T-cell (primary cell): ENCODE measurements at places on chromosomes 12 and 14. TPM values are rescaled to one million over a fixed set of nuclear protein-coding genes. Genes with fewer than 3 reads are reported as not detected.

The ASPG gene
- total RNA-seq: not detected

The ZFHX2 gene
- total RNA-seq: 0.44 TPM

The TAC3 gene
- total RNA-seq: 0.55 TPM

The PTPRR gene
- total RNA-seq: not detected

GRCh38 chr12:102120564-102120873 lies 536 bp downstream of the PARPBP start:
- H3K4me1 ChIP-seq: peaks cover 14% of the 10 kb centered on the region
- peak overlapping the region; percentile 88 for H3K4me3 ChIP-seq
- peaks cover 7% of the 10 kb centered on the region for H3K36me3 ChIP-seq
- no peak for DNase-seq
- no peaks in the 10 kb centered on the region for H3K27me3 ChIP-seq

DNA sequence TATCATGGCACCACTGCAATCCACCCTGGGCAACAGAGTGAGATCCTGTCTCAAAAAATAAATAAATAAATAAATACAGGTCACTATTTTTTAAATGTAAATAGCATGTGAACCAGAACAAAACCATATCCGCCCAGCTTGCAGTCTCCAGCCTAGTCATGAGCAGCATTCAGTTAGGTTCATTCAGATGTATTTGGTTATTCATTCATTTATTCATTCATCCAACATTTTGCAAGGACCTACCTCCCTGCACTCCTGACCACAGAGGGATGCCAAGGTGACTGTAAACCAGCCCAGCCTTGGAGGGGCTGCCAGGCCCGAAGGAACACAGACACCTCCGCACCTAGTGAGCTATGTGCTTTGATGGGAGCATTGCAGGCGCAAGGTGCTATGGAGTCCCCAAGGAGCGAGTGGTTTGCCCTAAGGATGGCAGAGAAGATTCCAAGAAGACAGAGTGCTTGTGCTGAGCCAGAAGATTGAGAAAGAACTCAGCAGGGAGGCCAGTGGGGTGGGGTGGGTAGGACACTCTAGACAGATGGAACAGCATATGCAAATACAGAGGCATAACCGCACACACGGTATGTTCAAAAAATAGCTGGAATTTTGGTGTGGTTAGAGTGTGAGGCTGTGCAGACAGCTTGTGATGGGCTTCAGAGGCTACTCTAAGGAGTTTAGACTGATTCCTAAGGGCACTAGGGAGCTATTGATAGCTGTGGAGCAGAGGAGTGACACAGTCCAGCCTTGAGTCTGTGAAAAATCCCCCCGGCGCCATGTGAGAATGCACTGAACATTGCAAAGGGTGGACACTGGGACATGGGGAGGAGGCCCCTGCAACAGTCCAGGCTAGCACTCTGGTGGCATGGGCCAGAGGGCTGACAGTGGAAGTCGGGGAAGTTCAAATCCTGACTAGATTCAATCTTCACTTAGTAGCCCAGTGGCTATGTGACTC lies 11.7 kb downstream of the DTX1 start:
- no peaks in the 10 kb centered on the region for H3K27me3 ChIP-seq
- H3K4me1 ChIP-seq: peaks cover 4% of the 10 kb centered on the region
- H3K4me3 ChIP-seq: no peak overlapping the region
- no peak for DNase-seq

GRCh38 chr12:130761537-130762318 lies 45.6 kb upstream of the RIMBP2 start:
- peak overlapping the region; percentile 42 for H3K4me3 ChIP-seq
- H3K4me1 ChIP-seq: peaks cover 15% of the 10 kb centered on the region
- DNase-seq: peak; percentile 25
- H3K36me3 ChIP-seq: no peaks in the 10 kb centered on the region

- H3K27me3 ChIP-seq: no peaks in the 10 kb centered on the region
- no peaks in the 10 kb centered on the region for H3K4me1 ChIP-seq
Observed at GRCh38 chr14:54170301-54170700, 213.7 kb upstream of the BMP4 start.

DNA sequence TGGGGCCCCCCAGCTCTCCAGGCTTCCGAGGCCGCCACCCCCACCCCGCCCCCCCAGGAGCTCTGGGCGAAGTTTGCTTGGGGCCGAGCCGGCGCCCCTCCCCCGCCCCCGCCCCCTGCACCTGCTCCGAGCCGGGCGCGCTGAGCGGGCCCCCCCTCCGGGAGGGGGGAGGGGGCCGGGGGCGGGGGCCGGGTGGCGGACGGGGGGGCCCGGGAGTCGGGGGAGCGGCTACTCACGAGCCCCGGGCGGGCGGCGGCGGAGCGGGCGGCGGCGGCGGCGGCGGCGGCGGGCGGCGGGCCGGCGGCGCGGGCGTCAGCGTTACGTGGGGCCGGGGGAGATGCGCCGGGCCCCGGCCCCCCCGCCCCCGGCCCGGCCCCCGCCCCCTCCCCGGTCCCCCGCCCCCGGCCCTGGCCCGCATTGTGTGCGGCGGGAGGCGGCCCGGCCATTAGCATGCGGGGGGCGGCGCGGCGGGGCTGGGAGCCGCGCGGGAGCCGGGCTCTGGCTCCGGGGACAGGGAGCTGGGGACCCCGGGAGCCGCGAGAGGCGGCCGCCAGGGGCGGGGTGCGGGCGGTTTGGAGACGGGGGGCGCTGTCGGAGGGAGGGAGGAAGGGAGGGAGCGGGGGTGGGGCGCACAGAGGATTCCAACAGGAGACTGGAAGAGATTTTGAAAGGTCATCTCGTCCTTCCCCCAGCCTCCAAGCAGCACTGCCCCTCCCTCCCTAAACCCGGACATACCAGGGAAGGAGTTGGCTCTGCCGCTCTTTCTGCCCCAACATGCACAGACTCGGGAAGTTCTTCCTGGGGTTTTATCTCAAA lies at the start of gene ZNF219:
TSS of gene ZNF219 (minus strand) at position 580 of the 816 bp plus-strand sequence. CDS start 5,064 bp downstream, outside the sequence.
- peak within 1 kb of the TSS; percentile 71 for H3K27ac ChIP-seq
- H3K4me1 ChIP-seq: peaks cover 21% of the 10 kb centered on the region
- H3K36me3 ChIP-seq: no peaks in the 10 kb centered on the region
- DNase-seq: no peak

DNA sequence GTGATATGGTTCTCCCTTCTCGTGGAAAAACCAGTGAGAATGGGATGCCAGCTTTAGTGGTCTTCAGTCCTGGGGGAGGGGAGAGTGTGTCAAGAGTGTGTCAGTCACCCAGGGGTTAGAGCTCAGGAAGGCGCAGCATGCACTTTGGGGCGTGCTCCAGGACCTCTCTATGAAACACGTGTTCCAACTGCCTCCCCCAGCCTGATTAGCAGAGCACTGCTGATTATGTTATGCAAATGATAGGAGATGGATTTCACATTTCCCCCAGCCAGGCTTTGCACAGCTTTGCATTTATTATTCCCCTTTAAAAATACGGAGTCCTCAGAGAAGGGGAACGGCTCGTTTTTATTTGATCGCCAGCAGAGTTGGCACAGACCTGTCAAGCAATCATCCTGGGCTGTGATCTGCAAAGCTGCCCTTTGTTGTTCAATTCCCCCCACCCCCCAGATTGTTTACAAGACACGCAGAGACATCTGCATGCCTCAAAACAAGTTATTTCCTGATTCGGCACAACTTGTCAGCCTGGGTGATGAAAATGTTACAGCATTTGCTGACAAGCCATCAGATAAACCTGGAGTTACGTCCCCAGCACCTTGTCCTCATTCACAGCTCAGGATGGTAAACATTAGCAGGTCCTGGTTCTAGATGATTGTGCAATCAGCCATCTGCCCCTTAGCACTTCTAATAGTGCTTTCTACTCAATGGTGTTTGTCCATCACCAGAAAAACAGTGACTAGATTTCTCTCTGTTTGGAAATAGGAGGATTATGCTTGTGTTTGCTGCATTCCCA lies 196.5 kb downstream of the NOVA1 start:
- H3K36me3 ChIP-seq: no peaks in the 10 kb centered on the region
- H3K27me3 ChIP-seq: no peaks in the 10 kb centered on the region
- no peaks in the 10 kb centered on the region for H3K4me1 ChIP-seq
- no peak overlapping the region for H3K27ac ChIP-seq
- DNase-seq: no peak

DNA sequence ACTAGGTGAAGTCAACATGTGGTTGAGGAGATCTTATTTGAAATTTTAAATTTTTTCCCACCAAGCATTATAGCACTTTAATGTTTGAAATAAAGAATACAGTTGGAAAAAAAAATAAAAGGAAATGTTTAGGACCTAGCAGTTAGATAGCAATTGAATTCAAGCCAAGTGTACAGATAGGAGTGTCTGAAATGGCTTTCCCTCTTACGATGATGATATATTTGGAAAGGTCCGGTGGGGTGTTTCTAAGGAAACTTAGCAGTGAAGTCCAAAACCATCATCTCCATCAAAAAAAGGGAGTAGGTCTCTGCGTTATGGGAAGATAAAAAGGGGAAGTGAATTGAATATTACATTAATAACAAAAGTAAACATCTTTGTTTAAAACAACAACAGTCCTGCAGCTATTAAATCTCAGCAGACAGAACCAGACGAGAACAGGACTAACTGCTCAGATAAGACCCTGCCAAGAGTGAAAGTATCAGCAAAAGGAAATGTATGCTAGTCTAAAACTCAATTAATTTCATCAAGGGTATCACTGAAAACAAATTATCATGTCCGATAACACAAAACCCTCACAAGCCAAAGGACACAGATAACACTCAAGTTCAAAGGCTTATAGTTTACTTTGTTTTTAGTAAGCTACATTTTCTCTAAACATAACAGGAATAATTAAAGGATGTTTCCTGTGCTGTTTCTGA lies 242.0 kb downstream of the BMP4 start:
- H3K27me3 ChIP-seq: no peaks in the 10 kb centered on the region
- no peaks in the 10 kb centered on the region for H3K36me3 ChIP-seq
- no peak overlapping the region for H3K27ac ChIP-seq
- no peak for DNase-seq
- no peaks in the 10 kb centered on the region for H3K4me1 ChIP-seq

- no peaks in the 10 kb centered on the region for H3K36me3 ChIP-seq
- no peaks in the 10 kb centered on the region for H3K27me3 ChIP-seq
- no peak for DNase-seq
- no peaks in the 10 kb centered on the region for H3K4me1 ChIP-seq
- no peak overlapping the region for H3K4me3 ChIP-seq
Observed at GRCh38 chr12:126390969-126391566, 1325.8 kb downstream of the AACS start.

DNA sequence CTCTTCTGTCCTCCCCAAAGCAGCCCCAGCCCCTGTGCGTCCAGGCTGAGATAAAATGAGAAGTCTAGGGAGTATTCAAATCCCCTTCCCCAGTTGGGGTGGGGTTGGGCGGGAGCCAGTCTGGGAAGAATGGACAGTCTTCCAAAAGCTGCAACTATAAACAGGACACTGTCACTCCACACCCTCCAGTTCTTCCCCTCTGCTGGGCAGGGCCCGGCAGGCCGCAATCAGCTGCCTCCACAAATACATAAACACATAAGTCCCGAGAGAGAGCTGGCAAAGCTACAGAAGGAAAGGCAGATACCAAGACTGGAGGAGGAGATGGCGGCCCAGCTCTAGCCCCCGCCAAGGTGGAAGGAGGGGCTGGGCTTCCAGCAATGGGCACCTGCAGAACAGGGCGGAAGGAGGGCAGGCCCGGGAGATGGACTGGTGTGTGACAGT lies 12.7 kb downstream of the LTBP2 start:
- no peak for DNase-seq
- H3K4me3 ChIP-seq: no peak overlapping the region
- H3K4me1 ChIP-seq: no peaks in the 10 kb centered on the region
- peaks cover 13% of the 10 kb centered on the region for H3K27me3 ChIP-seq
- H3K27ac ChIP-seq: no peak overlapping the region
- H3K36me3 ChIP-seq: no peaks in the 10 kb centered on the region

DNA sequence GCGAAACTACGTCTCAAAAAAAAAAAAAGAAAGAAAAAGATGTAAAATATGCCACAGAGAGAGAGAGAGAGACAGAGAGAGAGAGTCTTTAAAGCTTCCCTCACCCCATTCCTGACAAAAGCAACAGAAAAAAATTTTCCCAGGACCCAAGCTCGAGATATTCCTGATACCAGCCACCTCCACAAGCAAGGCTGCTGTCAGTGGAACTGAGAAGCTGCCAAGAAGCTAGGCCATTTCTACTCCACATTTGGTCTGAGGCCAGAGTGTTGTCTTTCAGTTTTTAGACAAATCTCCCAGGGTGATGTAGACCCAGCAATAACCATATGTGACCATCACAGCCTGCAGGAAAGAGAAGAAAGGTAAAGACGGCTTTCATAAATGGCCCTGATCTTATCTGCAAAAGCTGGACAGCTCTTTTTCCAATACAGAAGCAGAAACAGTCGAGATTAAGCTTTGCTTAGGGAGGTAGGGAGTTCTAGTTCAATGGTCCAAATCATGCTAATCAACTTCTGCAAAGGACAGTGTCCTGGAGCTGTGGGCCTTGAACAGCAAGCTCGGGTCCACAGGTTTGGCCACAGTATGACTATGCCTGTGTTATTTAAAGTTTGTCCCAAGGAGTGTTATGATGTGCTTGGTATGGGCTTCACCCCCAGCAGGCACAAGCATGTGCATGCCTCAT lies 130.3 kb upstream of the NUDT4 start:
- H3K4me1 ChIP-seq: peaks cover 19% of the 10 kb centered on the region
- no peak for DNase-seq
- no peaks in the 10 kb centered on the region for H3K36me3 ChIP-seq
- H3K27ac ChIP-seq: no peak overlapping the region
- no peaks in the 10 kb centered on the region for H3K27me3 ChIP-seq

DNA sequence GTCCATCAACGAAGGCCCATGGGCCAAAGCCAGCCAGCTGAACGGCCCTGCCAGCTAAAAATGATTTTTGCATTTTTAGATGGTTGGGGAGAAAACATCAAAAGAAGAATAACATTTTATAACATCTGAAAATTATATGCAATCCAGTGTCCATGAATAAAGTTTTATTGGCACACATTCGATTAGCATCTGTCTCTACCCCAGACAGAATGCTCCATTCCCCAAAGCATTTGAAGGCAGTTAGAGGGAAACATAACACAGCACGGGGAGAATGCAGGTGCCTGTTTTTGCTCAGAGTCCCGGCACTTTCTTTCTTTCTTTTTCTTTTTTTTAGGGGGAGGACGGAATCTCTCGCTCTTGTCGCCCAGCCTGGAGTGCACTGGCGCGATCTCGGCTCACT lies 110.7 kb downstream of the ZNF664 start:
- DNase-seq: no peak
- no peaks in the 10 kb centered on the region for H3K36me3 ChIP-seq
- H3K27me3 ChIP-seq: no peaks in the 10 kb centered on the region
- no peaks in the 10 kb centered on the region for H3K4me1 ChIP-seq
- no peak overlapping the region for H3K4me3 ChIP-seq
- no peak overlapping the region for H3K27ac ChIP-seq

DNA sequence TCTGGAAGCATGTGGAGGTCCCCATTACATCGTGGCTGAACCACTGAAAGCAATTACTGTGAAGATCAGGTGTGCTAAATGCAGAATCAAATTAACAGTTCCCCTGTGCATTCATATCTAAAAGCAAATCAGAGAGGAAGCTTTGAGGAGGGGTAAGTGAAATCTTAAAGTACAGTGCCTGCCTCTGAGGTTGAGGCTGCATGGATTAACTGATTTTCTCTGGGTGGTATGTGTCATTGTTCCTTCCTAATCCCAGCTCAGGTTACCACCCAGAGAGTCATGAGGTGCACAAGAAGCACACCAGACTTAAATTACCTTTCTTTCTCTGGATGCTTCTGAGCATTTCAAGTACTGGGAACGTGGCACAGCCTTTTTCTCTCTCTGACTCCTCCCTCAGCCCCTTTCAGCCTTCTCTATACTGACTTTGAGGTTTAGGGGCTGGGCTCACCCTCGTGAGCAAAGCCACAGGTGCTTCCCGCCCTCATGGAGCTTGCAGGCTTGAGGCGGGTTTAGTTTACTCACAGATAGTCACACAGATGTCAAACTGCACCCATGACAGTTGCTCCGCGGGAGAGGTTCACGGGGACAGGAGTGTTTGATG lies 237.6 kb upstream of the CRY1 start:
- no peaks in the 10 kb centered on the region for H3K36me3 ChIP-seq
- no peak for DNase-seq
- no peak overlapping the region for H3K27ac ChIP-seq
- H3K4me3 ChIP-seq: no peak overlapping the region
- peaks cover 16% of the 10 kb centered on the region for H3K4me1 ChIP-seq
